C1 segment of cervical spinal cord (tissue), 14 donors: ENCODE measurements at places on chromosomes 3 and 15.
A peak's percentile ranks its signal among the peaks of the same experiment; 100 is the strongest.

DNA sequence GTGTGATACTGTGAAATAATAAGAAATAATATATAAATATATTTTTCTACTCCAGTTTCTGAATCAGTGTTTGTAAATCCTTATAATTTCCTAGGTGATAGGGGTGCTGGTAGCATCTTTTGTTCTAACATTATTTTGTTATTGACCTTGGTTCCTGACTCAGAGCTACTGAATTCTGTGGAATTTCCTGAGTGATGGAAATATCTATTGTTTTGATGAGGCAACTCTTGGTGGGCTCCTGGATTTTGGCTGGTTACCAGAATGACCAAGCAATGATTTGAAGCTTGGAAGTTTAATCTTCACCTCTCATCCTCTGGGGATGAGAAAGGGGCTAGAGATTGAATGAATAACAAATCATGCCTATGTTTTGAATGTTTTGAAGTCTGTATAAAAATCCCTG, 377.3 kb downstream of the LPP start:
- DNase-seq = no peak

- no peak for DNase-seq
These were observed 21.4 kb downstream of the ACAP2 start for GRCh38 chr3:195421400-195421799.

DNA sequence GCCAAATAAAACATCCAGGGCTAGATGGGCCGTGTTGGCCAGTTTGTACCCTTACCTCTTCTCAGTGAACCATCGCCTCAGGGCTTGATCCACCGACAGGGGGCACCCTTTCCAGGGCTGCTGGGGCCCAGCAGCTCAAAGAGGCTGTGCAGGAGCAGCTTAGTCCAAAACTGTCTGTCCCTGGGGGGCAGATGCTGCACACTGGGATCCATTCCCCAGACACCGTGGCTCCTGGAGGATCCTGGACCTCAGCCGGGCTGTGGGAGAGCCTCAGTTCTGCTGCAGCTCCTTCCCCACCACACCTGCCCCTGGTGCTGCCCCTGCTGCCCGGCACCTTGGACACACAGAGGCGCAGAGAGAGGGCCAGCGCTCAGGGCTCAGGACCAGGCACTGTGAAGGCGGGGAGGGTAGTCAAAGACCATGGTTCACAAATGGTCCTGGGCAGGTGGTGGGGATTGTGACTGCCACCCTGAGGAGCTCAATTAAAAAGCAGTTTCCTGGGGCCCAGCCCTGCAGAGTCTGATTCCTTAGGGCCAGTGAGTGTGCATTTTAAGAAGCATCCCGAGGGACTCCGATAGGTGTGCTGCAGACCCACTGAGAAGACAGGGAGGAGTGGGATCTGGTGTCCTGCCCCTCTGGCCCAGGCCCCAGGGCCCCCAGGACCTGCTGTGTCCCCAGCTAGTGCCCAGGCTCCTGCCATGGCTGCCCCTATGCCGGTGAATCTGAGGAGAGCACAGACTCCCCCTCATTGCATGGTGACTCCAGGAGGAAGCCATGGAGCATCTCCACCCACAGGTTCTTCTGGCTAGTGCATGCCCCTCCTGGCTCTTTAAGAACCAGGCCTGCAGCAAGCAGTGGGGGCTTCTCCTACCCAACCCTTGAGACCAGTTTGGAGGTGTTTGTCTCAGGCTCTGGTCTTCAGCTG, 86.5 kb upstream of the PRR20G start:
- no peak for DNase-seq

GRCh38 chr3:135271177-135272025, 476.3 kb downstream of the EPHB1 start:
- no peak for DNase-seq

DNA sequence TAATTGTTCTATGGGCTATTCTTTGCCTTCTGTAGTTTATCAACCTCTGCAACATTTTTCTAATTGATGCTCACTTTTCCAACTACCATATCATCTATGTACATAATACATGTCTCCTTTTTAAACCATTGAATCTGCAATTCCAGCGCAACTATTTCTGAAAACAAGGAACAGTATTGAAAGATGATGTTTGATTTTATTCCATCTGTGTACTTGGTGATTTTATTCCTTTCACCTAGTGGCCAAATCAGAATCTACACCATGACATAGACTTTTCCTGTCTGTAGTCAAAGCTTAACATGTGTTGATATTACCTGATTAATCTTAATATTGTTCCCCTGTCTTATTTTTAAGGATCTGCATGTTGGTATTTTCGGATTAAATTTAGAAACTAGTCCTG, 13.0 kb downstream of the NKTR start:
- DNase-seq = no peak

GRCh38 chr15:40906991-40907802, 12.9 kb downstream of the VPS18 start:
- DNase-seq = peak; percentile 18

DNA sequence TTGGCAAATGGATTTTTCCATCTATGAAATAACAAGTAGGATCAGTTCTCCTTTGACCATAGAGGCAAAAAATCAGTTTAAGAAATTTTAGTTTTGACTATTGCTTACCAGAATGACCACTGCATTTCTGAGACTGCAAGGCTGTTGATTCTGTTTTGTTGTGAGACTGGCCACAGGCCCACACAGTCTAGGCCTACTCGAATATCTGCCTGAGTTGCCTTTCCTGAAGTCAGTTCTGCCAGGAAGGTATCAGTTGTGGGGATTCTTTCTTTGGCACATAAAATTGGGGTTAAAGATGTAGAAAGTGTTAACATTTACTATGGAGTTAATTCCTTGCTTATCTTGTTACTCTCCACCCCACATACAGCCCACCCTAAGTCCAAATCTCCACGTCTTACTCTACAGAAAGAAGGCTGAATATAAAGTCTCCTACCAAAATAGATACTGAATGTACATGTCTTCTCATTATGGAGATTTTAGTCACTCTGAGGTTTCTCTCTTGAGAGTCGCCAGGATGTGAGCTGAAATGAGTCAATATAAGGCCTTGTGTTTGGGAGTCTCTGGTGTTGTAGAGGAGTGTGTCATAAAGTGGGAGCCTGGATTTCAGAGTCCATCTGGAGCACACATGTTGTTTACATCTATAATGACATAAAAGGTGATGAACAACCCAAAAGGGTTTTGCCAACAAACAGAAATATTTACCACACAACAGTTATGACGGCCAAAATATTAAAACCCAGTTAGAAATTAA, 45.0 kb upstream of the WWTR1 start:
- DNase-seq = no peak

DNA sequence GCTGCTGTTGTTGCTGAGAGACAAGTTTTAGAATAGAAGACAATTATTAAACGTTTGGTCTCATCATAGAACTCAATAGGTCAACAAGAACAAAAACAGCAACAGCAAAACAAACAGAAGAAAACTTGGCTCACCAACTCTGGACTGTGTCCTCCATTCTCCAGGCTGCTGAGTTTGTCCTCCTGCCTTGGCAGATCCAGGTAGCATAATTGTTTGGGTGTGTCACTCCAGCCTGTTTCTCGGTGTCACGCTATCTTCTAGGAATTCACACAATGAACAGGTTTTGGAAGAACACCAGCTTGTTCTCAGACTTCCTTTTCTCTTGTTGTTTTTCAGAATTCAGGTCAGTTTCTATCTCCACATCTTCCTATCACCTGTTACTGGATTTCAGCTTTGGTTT, 34.7 kb downstream of the ARRDC4 start:
- DNase-seq = no peak

GRCh38 chr3:149026718-149027117, 35.4 kb downstream of the GYG1 start:
- DNase-seq = no peak

DNA sequence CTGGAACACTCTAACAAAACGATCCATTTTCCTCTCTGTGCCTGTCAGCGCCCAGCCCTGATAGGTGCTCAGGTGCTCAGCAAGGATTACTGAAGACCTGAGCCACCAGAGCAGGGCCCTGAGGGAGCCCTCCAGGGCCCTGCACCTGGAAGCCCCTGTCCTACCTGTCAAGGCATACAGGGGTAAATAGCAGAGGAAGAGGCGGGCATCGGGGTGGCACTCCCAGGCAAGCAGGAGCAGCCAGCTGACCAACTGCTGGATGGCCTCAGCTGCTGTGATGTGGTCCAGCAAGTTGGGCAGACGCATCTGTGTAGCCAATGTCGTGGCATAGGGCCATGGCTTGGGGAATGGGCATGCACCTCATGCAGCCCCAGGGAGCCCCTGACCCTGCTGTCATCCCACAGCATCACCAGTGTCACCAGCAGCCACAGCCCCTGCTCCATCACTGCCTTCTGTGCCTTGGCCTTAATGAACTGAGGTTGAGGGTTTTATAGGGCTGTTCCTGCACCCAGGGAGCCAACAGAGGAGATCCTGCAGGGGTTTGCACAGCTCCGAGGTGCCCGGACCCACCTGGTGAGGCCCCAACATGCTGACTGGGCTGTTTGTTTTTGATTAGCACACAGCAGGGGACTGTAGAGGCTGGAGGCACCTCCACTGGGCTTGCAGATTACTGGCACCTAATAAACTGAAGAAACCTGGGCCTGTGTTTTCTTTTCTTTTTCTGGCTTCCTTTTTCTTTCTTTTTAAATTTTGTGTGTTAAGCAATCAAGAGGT, 7.9 kb upstream of the WDR6 start:
- DNase-seq = no peak

GRCh38 chr15:96264801-96265515, 65.5 kb upstream of the NR2F2 start:
- no peak for DNase-seq

GRCh38 chr15:40823572-40824343, 4.8 kb downstream of the PPP1R14D start:
- no peak for DNase-seq

DNA sequence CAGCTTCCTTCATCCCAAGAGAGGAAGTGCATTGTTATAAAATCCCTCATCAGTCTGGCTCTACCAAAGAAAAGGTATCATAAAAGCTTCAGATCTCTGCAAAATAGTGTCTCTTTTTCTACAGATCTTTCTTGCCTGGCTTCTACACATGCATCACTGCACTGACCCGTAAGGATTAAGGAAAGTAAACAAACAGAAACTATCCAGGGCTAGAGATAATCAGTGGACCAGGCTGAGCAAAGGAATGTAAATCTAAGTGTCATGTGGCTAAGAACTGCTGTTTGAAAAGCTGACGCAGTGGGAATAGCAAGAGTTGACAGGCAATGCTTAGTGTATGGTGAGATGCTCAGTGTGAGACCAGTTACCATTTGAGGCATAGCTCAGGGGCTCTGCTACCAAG, 339.7 kb downstream of the IL5RA start:
- no peak for DNase-seq

DNA sequence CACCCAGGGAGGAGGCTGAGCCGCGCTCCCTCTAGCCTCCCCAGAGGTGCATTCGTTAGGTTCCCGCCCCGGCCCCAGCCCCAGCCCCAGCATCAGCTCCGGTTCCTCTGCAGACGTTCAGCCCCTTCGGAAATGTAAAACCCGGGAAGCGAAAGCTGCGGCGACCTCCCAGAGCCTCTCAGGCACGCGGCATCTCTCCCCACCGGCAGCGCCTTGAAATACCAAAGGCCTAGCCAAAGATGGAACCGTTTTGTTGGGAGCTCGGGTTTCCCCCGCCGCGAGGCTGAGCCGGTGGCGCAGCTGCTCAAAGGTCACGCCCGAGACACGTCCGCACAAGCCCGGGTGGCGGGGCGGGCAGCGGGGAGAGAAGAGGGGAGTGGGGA, 77.8 kb upstream of the HES1 start:
- no peak for DNase-seq

DNA sequence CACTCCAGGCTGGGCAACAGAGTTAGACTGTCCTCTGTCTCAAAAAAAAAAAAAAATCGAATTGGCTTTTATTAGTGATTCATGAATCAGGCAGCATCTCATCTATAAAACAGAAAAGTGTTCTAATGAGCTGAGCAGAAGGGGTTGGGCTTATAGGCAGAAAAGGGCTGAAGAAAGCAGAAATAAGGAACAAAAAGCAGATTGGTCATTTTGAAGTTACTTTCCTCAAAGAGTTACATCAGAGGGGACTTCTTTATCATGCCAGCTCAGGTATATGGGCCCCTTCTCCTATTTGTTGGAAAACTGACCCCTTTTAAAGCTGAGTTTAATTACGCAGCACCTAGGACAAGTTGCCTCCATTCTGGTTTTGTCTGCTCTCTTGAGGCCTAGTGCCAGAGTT, 722 bp upstream of the POGLUT1 start:
- DNase-seq = no peak

GRCh38 chr3:150535204-150535603, 11.1 kb downstream of the SERP1 start:
- no peak for DNase-seq

DNA sequence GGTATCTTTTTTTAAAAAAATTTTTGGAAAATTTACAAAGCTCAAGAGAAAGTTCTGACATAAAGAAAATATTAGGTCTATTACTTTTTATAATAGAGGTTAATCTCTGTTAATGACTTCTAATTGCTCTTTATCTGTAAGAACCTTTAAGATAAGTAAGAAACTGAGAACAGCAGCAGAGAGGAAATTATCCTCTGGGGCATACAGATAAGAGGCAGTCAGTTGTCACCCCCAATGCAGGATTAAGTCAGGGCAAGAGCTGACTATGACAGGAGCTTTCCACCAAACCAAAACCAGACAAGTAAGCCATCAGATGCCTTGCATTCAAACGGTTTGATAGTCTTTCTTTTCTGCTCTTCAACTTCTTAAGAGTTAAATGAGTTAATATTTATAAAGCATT, 149.0 kb downstream of the GSK3B start:
- DNase-seq = no peak

DNA sequence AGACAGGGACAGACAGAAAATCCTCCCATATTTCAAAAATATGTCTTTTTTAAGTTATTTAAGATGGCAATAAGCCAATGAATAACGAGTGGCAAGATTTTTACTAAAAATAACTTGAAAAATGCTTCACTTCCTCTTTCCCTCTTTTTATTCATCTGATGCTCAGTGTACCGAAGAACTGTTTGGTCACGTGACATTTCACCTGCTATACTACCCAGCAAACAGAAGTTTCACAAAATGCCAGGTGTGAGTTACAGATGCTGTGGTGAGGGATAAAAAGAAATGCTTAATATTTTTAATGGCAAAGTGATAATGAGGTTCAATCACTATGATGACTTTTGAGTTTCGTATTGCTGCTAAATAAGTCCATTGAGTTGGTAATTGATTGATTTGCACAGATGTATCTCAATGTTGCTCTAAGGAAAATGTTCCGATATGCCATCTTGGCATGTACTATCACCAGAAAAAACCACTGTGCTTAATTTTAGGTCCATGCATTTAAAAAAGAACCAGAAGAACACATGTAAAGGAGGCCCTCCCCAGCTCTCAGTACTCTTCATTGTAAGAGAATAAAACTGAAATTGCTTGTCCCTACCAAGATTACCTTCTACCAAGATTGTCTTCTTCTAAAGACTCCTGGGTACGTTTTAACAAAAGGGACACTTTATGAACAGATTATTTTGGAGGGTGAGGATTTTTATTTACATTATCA, 26.0 kb upstream of the SEC62 start:
- no peak for DNase-seq

GRCh38 chr3:197471221-197472010, 84.4 kb downstream of the BDH1 start:
- no peak for DNase-seq

DNA sequence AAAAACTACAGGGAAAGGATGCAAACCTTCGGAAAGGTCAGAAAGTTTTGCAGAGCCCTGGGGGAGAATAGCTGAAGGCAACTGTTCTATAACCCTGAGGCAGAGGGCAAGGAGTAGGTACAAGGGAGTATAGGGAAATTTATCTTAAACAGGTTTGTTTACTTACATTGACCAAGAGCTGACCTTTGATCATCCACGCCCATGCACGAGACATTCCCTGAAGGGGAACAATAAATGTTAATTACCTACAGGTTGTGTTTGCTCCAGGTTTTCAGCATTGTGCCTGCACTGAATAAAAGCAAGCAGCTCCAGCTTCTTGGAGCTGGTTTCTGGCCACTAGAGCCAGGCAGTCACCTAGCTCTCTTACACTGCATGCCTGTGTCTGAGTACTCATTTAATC, 524.5 kb upstream of the TGFBR2 start:
- DNase-seq = no peak
